ENCODE measurements at places on chromosomes 7 and 10. TPM values are rescaled to one million over a fixed set of nuclear protein-coding genes. Genes with fewer than 3 reads are reported as not detected.

DNA sequence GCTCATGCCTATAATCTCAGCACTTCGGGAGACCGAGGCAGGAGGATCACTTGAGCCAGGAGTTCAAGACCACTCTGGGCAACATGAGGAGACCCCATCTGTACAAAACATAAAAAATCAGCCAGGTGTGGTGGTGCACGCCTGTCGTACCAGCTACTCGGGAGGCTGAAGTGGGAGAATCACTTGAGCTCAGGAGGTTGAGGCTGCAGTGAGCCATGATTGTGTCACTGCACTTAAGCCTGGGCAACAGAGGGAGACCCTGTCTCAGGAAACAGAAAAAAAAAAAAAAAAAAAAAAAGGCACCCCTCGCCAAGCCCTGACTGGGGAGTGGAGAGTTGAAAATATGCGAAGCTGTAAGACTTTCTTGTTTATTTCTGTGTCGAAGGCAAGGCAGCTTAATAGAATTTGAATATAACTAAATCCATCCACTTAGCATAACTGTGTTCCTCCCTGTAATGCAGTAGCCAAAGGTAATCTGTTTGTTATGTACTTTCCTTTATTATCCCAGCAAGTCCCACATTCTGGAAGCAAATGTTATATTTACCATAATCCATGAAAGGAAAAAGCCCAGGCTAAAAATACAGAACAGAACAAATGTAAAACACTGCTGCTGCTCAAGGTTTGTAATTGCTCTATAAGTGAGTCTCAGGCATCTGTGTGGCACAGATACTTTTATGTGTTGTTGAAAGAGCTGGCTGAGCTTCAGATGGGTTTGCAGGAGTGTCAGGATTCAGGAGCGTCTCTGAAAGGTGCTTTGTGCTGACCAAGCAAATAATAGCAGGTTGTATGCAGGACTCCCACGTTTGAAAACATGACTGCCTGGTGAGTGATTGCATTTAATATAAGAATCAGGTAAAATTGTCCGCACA lies 127.2 kb downstream of the CELF2 start:
- H3K27me3 ChIP-seq: no peaks in the 10 kb centered on the region
- no peaks in the 10 kb centered on the region for H3K36me3 ChIP-seq
- no peak for DNase-seq
- peak overlapping the region; percentile 75 for H3K27ac ChIP-seq

GRCh38 chr10:79123547-79123963 lies 54.8 kb downstream of the ZMIZ1 start:
- H3K27me3 ChIP-seq: no peaks in the 10 kb centered on the region
- H3K27ac ChIP-seq: no peak overlapping the region
- DNase-seq: no peak
- peaks cover 57% of the 10 kb centered on the region for H3K36me3 ChIP-seq
- no peak overlapping the region for H3K4me3 ChIP-seq

MXI1 gene
- polyA plus RNA-seq: 8.7 TPM

- H3K27me3 ChIP-seq: no peaks in the 10 kb centered on the region
- H3K27ac ChIP-seq: no peak overlapping the region
- H3K4me3 ChIP-seq: no peak overlapping the region
- no peak for DNase-seq
Measured at GRCh38 chr10:125370578-125370977, 210.2 kb upstream of the CTBP2 start.

DNA sequence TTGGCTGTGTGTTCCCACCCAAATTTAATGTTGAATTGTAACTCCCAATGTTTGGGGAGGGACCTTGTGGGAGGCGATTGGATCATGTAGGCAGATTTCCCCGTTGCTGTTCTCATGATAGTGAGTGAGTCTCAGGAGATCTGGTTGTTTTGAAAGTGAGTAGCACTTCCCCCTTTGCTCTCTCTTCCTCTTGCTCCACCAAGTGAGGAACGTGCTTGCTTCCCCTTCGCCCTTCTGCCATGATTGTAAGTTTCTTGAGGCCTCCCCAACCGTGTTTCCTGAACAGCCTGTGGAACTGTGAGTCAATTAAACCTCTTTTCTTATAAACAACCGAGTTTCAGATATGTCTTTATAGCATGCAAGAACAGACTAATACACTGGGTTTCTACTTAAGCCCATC lies 176.3 kb downstream of the CDK14 start:
- H3K4me3 ChIP-seq: no peak overlapping the region
- DNase-seq: peak; percentile 20
- H3K27me3 ChIP-seq: no peaks in the 10 kb centered on the region
- H3K36me3 ChIP-seq: peaks cover 24% of the 10 kb centered on the region
- H3K4me1 ChIP-seq: no peaks in the 10 kb centered on the region

SPAG6 gene
- 0.11 TPM for polyA plus RNA-seq

MYL10 gene
- not detected for polyA plus RNA-seq

RAMP3 gene
- polyA plus RNA-seq: not detected

TRPV5 gene
- not detected for polyA plus RNA-seq

DNA sequence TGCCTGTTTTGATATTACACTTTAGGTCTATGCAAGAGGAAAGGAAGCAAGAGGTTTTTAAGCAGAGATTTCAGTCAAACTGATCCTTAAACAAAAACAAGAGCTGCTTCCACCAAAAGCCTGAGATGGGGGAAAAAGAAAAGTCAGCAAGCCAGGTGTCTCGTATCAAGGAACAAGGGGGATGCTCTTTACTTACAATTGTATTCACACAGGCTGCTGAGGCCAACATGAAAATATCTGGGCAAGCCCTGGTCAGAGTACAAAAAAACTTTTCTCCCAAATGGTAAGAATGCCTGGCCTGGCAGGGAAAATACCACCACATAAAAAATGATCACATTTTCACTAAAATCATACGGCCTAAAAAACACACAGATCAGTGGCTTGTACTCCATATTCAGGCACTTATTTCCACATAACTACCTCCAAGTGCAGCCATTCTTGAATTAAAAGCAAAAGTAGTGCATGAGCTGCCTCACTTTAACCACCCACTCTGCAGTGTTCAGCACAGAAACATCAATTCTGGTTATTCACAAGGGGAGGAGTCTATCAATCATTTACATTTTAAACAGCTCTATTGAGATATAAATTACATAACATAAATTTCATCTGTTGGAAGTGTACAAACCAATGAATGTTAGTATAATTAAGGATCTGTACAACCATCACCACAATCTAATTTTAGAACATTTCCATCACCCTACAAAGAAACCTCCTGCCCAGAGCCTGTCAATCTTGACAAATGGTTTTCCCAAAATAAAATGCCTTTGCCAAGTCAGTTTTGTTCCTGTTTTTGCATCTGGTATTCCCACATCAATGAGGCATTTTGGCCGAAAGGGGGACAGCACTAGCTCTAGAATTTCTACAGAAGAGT lies 70.2 kb downstream of the GRB10 start:
- no peaks in the 10 kb centered on the region for H3K27me3 ChIP-seq
- H3K4me3 ChIP-seq: no peak overlapping the region
- DNase-seq: no peak
- H3K36me3 ChIP-seq: no peaks in the 10 kb centered on the region
- no peaks in the 10 kb centered on the region for H3K4me1 ChIP-seq

NKX6-2 gene
- polyA plus RNA-seq: not detected

KAT6B gene
- polyA plus RNA-seq: 6.2 TPM

INA gene
- not detected for polyA plus RNA-seq

DNA sequence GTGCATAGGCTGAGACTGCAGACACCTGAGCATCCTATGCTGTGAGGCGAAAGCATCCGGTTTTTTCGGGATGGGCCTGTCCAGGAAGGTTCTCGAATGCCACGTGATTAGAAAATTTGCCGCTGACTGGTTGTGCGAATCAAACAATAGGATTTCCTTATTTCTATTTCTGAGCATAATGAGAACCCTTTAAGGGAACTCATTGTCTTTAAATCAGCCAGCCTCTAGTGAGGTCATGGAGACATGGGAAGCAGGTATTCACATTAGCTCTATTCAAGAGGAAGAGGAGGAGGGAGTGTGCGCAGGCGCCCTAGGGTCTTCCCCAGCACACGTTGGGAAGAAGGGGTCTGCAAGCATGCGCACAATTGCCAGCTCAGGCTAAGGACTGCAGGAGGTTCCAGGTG lies 5.6 kb downstream of the GIMAP1 start:
- H3K27ac ChIP-seq: no peak overlapping the region
- H3K4me1 ChIP-seq: peaks cover 47% of the 10 kb centered on the region
- H3K27me3 ChIP-seq: no peaks in the 10 kb centered on the region
- H3K4me3 ChIP-seq: no peak overlapping the region
- DNase-seq: no peak

DNA sequence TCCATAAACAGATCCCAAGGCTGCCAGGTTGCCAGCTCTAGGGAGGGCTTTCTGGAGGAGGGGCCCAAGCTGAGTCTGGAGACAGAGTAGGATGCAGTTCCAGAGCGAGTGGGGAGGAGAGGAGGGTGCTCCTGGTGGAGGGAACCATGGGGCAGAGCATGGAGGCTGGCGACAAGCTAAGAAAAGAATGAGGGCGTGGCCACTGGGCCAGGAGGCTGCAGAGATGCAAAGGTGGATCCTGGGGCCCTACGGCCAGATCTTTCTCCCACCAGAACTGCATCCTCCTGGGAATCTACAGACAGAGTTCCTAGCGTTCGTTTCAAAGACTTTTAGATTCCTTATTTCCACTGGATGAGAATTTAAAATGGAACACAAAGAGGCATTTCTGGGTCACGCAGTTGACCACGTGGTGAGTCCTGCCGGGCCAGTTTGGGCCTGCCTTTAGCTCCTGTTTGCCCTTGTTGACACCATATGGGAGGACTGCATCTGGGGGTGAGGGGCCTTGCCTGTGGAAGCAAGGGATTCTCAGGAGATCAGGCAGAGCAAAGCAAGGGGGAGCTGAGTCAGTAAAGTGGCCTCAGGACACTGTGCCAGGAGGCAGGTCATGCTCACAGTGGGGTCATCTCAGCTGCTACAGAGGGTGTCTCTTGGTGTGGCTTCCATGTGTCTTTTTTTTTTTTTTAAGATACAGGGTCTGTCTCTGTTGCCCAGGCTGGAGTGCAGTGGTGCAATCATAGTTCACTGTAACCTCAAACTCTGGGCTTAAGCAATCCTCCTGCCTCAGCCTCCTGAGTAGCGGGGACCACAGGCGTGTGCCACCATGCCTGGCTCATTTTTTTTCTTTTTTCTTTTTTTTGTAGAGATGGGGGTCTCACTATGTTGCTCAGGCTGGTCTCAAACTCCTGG lies 137.8 kb downstream of the SH3PXD2A start:
- H3K4me3 ChIP-seq: no peak overlapping the region
- no peaks in the 10 kb centered on the region for H3K4me1 ChIP-seq
- no peak overlapping the region for H3K27ac ChIP-seq

DNA sequence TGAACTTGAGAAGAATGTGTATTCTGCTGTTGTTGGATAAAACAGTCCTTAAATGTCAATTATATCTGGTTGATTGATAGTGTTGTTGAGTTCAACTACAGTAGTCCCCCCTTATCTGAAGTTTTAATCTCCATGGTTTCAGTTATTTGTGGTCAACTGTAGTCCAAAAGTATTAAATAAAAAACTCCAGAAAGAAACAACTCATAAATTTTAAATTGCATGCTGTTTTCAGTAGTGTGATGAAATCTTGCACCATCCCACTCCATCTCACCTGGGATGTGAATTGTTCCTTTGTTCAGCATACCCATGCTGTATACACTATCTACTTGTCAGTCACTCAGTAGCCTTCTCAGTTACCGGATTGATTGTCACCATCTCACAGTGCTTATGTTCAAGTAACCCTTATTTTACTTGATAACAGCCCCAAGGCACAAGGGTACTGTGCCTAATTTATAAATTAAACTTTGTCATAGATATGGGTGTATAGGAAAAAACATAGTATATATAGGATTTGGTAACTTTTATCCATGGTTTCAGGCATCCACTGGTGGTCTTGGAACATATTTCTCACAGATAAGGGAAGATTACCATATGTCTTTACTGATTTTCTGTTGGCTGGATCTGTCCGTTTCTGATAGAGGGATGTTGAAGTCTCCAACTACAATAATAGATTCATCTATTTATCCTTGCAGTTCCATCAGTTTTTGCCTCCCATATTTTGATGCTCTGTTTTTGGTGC lies 57.1 kb downstream of the AOAH start:
- H3K36me3 ChIP-seq: peaks cover 98% of the 10 kb centered on the region
- no peaks in the 10 kb centered on the region for H3K27me3 ChIP-seq
- no peaks in the 10 kb centered on the region for H3K4me1 ChIP-seq

DNA sequence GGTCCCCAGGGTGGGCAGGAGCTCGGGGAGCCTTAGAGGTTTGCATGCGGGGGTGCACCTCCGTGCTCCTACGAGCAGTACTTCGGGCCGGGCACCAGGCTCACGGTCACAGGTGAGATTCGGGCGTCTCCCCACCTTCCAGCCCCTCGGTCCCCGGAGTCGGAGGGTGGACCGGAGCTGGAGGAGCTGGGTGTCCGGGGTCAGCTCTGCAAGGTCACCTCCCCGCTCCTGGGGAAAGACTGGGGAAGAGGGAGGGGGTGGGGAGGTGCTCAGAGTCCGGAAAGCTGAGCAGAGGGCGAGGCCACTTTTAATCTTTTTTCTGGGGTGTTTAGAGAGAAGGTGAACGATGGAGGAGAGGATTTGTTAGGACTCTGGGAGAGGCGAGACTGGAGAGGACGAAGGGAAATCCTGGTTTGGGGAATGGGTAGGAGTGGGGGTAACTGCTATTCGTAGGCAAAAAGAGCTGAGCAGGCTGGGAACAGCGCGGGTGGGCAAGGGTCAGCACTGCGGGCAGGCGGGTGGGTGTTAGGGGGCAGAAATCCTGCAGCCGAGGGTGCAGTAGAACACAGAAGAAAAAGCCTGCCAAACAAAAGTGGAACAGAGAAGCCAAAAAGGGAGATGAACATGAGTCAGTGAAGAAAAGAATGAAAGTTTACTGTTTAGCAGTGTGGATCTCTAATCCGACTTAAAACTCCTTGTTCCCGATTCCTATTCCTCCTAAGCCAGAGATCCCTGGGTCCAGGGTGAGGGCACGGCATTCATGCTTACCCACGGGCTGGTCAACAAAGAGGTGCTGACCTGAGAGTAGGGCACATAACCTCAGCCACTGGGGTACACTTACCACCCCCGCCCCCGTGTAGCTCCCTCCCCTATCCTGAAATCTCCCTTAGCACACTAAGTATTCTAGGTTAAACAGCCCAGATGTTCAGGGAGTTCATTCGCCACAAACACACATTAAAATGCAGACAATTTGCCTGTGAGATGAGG lies 26.9 kb downstream of the PRSS2 start:
- DNase-seq: no peak
- H3K27me3 ChIP-seq: peaks cover 48% of the 10 kb centered on the region
- no peak overlapping the region for H3K27ac ChIP-seq
- no peaks in the 10 kb centered on the region for H3K36me3 ChIP-seq
- peaks cover 17% of the 10 kb centered on the region for H3K4me1 ChIP-seq

ADARB2 gene
- polyA plus RNA-seq: not detected

TNS3 gene
- 30.3 TPM for polyA plus RNA-seq

SEPHS1 gene
- polyA plus RNA-seq: 11.9 TPM

GSTO2 gene
- 0.16 TPM for polyA plus RNA-seq

FAM180A gene
- not detected for polyA plus RNA-seq

FUOM gene
- polyA plus RNA-seq: 56.8 TPM

GRCh38 chr10:71269301-71270288 lies 49.5 kb upstream of the SLC29A3 start:
- no peak overlapping the region for H3K4me3 ChIP-seq
- no peak overlapping the region for H3K27ac ChIP-seq
- H3K27me3 ChIP-seq: no peaks in the 10 kb centered on the region
- no peaks in the 10 kb centered on the region for H3K36me3 ChIP-seq

GRCh38 chr10:12934777-12935176 lies 66.7 kb downstream of the CCDC3 start:
- no peak for DNase-seq
- H3K27me3 ChIP-seq: no peaks in the 10 kb centered on the region
- no peak overlapping the region for H3K27ac ChIP-seq
- no peaks in the 10 kb centered on the region for H3K36me3 ChIP-seq

Data from CD14-positive monocyte (primary cell).